ENCODE measurements at places on chromosomes 16 and 17.

- DNase-seq: no peak
Measured at GRCh38 chr17:31433091-31433790, 41.8 kb downstream of the RAB11FIP4 start.

DNA sequence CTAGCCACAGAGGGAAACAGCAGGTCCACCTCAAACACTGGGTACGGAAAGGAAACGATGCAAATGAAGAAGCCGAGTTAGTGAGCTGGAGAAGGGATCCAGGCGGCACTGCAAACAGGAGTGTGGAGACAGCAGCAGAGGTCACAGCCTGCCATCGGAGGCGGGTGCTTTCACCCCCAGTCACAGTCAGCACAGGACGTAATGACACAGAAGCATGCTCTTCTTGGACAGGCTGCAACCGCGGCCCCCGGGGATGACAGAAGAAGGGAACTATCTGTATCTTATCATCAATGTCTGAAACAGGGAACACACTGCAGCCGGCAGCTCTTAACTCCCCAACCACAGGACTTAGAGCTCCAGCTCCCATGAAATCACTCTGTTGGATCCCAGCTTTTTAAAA is 16.1 kb upstream of the SLC38A8 start:
- DNase-seq: no peak

- no peak for DNase-seq
Measured at GRCh38 chr17:6191405-6192324, 121.5 kb downstream of the WSCD1 start.

DNA sequence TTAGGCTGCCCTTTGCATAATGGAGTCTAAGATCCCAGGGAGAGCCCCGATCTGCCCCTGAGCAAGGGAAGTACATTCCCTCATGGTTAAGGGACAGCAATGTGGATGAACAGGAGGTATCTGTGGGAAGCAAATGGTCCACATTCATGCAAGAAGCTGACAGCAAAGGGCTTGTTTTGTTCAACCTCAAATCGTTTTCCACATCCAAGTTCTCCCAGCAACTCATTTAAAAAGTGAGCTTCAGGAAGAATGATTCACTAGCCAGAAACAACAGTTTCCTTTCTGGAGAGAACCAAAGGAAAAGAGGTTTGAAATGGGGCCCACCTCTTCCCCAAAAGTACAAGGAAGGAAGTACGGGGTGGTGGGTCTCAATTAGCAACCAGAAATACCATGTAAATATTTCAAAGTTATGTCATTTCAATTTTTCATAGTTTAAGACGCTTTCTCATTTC is 9.4 kb downstream of the HSPB9 start:
- DNase-seq: no peak

- DNase-seq: no peak
Measured at GRCh38 chr17:61362396-61362795, 37.2 kb upstream of the TBX2 start.

GRCh38 chr17:35390156-35390555 is 16.7 kb upstream of the SLFN11 start:
- DNase-seq: no peak

GRCh38 chr17:282912-283882 is 69.4 kb downstream of the RPH3AL start:
- DNase-seq: no peak

DNA sequence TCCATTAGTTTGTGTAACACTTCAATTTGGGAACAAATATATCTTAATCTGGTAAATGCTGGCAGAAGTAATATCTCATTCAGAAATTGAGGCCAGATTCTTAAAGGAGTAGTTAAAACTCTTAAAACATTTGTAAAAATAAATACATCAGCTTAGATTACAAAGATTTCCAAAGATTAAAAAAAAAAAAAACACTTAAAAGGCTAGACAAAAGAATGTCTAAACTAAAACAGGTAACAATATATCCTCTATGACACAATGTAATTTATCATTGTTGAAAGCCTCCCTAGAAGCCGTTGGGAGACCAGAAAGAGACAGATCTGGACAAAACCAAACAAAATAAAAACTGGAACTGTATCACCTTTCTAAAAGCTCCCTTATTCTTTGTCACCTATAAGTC is 3.5 kb downstream of the GPATCH8 start:
- DNase-seq: no peak

- no peak for DNase-seq
Measured at GRCh38 chr17:83012868-83013778, 66.3 kb upstream of the METRNL start.

DNA sequence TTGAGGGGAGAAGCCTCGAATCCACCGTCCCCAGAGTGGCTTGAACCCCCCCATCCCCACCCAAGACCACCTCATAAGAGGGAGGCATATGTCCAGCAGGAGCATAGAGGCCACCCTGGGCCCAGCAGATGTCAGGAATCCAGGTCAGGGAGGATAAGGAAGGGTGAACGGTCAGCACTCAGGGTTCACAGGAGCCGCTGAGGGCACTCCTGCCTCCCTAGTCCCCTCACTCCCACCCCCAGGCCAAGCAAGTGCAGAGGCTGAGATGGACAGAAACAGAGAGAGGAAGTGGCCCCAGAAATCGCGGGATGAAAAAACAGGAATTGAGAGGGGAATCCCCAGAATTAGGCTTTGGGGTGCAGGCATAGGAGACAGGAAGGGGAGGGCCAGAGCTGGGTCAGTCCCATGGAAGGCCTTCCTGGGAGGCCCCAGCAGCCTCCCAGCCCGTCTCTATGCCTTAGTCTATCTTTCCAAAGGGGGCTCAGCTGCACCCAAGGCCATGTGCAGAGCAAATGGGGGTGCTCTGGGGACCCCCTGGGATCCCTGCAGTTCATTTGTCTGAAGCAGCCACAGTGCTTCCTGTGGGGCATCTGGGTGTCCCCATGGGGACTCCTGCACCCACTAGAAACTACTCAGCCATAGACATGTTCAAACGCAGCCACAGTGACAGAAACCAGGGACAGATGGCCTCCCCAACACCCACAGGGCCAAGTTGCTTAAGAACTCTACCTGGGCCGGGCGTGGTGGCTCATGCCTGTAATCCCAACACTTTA is 1.7 kb downstream of the CMTM3 start:
- DNase-seq: no peak

GRCh38 chr17:6135996-6136395 is 65.8 kb downstream of the WSCD1 start:
- DNase-seq: no peak

- no peak for DNase-seq
Measured at GRCh38 chr16:13883276-13883675, 36.7 kb upstream of the ERCC4 start.

GRCh38 chr16:27463741-27464591 is 62.0 kb downstream of the IL21R start:
- DNase-seq: no peak

DNA sequence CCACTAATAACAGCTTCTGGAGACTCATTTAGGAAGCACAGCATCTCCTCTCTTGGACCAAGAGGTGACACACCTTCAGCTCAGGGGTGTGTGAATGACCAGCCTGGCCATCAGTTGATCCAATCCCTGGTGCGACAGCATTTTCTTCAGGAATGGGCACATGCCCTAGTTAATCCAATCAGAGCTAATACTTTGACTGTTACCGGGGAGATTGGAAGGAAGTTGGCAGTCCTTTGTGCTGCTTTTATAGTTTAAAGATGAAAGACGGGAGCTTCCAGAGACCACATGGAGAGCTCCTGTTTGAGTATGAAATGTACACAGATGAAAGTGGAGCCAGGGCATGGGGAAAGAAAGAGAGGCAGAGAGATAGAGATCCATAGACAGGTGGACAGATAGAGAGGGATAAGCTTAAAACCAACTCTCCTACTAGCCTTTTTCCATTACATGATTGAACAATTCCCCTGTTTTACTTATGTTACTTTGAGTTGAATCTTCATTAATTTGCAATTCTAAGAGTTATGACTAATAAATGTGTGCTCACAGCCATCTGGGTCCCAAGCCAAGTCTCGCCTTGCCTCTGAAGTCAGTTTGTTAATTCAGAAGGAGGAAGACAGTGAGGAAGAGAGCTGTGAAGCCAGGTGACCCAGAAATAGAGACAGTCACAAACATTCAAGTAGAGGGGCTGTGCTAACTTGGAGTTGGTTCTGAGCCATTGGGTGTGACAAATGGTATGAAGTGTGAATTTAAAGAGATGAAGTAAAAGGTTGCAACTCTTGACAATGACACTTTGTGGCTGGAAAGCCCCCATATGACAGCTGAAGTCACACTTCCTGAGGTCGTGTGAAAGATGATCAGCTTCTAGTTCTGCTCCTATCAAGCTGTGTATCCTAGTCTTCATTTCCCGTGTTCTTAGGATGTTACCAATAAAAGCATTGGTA is 120.0 kb upstream of the GOT2 start:
- DNase-seq: no peak

GRCh38 chr16:879461-879861 is 78.9 kb upstream of the GNG13 start:
- no peak for DNase-seq

GRCh38 chr16:56861092-56861610 is 3.9 kb upstream of the SLC12A3 start:
- no peak for DNase-seq

DNA sequence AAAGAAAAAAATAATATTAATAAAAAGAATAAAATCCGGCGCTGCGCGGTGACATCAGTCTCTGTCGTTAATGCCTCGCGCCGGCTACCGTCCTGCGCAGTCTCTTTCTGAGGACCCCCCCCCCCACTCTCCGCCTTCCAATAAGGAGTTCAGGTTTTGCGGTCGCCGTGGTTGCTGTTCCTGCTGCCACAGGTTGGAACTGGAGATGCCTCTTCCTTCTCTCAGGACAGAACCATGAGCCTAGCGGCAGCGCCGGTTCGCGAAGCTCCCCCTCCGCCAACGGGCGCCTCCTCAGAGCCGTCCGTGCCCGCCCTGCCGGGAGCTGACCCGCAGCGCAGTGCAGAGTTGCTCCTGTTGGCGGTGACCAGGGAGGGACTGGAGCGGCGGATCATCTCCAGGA is 2093.4 kb downstream of the TP53TG3F start:
- DNase-seq: no peak

GRCh38 chr16:31479751-31480150 is 3.2 kb upstream of the SLC5A2 start:
- DNase-seq: no peak

- no peak for DNase-seq
Measured at GRCh38 chr16:11049396-11050059, 105.2 kb downstream of the CLEC16A start.

- no peak for DNase-seq
Measured at GRCh38 chr16:2473999-2474876, 689 bp upstream of the TBC1D24 start.

GRCh38 chr17:4256952-4257351 is 6.8 kb downstream of the ANKFY1 start:
- no peak for DNase-seq

DNA sequence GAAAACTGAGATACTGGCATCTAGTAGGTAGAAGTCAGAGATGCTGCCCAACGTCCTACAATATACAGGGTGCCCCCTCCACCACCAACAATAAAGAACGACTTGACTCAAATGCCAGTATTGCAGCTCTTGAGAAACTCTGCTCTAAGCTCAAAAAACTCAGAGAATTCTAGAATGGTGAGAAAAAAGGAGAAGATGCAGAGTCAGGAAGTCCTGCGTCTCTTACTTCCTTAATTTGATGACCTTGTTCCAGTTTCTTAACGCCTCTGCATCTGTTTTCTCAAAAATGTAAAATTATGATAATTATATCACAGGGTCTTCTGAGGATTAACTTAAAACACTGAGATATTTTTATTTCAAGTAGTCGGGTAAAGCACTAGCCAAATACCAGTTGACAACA is 1.7 kb upstream of the HSBP1 start:
- DNase-seq: no peak

- no peak for DNase-seq
Measured at GRCh38 chr17:1880851-1881630, 51.2 kb downstream of the RPA1 start.

- no peak for DNase-seq
Measured at GRCh38 chr17:7218758-7219157, 878 bp downstream of the DLG4 start.

All from epithelial cell of prostate (primary cell).